Lung microvascular endothelial cell (primary cell): ENCODE measurements at places on chromosomes 3 and 15. TPM values are rescaled to one million over a fixed set of nuclear protein-coding genes. Genes with fewer than 3 reads are reported as not detected.
A peak's percentile ranks its signal among the peaks of the same experiment; 100 is the strongest.

The TNK2 gene
- total RNA-seq, result 8.3 and 16.1 TPM in 2 replicates

The EPHA6 gene
- under 0.01 TPM in 1 of 2 replicates, not detected in the other for total RNA-seq

The MYL3 gene
- total RNA-seq, result not detected in 2 replicates

- peak; percentile 33 for DNase-seq
Observed at GRCh38 chr3:171323938-171324536, 136.2 kb downstream of the TNIK start.

DNA sequence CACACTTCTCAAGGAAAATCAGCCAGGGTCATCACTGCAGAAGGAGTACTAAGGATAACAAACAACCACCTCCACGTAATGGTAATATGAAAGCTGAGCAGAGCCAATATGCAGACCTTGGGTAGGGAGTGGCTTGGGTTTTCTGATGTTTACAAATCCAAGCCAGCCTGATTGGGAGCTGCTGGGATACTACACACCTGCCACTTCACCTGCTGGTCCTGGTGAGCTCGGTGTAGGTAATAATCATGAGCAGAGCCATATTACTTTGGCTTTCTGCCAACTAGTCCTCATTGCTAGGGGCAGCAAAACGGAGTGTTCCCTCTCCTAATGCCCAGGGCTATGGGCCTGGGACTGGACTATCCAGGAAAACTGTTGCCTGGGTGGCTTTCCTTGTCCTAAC is 433.5 kb upstream of the PPP2R3A start:
- no peak for DNase-seq

GRCh38 chr15:78671626-78672211 is 30.7 kb upstream of the CHRNB4 start:
- DNase-seq, result no peak

DNA sequence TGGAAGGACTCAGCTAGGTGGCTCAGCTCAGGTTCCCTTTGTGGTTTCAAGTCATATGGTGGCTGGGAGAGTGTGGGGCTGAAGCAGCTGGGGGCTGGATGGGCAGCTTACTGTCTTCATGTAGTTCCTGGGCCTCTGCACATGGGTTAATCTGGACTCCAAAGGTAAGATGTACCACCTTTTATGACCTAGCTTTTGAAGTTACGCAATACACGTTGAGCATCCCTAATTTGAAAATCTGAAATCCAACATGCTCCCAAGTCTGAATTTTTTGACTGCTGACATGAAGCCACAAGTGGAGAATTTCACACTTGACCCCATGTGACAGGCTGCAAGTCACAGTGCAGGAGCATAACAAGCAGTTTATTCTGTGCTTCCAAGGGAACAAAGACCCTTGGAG is 173.7 kb downstream of the KBTBD8 start:
- DNase-seq, result no peak
